ENCODE measurements at places on chromosomes 5 and 9.

DNA sequence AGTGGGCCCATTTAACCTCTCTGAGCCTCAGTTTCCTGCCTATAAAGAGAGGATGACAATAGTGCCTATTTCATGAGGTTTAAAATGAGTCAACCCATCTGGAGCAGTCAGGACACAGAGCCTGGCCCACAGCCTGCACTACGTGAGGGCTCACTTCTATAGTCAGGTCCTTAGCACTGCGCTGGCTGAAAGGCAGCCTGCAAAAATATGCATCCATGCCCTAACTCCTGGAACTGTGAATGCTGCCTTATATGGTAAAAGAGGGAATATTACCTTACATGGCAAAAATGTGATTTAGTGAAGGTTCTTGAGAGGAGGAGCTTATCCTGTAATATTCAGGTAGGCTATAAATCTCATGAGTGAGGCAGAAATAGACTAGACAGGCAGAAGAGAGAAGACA, 98.5 kb downstream of the GABBR2 start:
- no peak for DNase-seq

GRCh38 chr9:23814243-23814642, 11.8 kb downstream of the ELAVL2 start:
- no peak for DNase-seq

DNA sequence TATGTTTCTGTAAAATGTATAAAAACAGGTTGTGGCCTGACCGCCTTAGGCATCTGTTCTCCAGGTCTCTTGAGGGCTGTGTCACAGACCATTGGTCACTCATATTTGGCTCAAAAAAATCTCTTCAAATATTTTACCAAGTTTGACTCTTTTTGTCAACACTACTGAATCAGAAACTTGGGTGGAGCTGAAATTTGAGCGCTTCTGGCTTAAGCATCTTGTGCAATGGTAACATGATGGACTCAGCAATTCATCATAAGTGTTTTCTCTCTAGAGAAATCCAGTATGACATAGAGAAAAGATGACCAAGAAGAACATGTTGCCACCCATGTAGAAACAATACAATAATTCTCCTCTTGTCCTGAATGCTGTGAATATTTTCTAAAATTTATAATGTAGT, 387.9 kb downstream of the MAT2B start:
- DNase-seq = no peak

DNA sequence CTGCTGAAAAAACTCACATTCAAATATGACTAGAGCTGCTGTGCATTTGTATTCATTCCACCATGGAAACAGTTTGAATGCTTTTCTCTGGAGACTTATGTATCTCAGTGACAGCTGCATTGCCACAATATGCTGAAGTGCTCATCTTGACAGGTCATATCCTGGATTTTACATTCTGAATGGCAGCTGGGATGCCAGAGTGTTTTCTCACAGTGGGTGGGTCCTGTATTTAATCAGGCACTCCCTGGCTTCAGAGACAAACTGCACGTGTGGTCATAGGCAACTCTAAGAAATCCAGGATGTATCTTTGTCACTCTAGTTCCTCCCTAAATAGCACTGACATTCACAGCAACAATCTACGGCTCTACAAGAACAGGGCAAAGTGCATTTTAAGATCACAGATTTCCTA, 75.6 kb downstream of the ST8SIA4 start:
- no peak for DNase-seq

Data from NCI-H1930 (cell line).